ENCODE measurements at places on chromosomes 4 and X.

DNA sequence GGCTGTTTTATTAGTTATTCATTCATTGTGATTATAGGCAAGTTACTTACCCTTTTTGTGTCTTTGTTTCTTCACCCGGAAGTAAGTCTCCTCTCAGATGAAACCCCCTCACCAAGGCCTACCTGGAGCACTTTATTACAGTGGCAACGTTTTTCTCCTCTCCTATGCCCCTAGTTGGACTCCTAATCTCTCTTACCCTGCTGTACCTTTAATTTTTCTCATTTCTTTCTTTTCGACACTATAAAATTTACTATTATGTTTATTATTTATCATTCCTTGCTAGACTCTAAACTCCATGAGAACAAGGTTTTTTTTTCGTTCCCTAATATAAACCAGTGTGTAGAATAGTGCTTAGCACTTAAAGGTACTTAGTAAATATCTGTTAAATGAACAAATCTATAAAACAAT is 17.5 kb downstream of the STAP1 start:
- DNase-seq = no peak

DNA sequence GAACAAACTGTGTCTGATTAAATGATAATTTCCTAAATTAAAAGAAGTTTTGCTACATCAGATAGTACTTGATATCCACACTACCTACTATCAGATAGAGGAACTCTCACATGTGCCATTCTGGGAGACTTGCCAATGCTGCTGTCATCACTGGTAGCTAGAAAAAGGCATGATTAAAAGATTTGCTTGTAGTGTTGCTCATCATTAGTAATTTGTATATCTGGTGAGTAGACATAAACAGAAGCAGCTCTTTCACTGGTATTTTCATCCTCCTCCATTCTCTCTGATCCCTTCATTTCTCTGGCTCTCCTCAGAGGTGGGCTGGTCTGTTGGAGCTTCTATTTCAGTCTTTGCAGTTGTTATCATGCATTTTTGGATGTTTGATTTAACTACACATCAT is 56.0 kb downstream of the SPRY1 start:
- DNase-seq = peak; percentile 49

DNA sequence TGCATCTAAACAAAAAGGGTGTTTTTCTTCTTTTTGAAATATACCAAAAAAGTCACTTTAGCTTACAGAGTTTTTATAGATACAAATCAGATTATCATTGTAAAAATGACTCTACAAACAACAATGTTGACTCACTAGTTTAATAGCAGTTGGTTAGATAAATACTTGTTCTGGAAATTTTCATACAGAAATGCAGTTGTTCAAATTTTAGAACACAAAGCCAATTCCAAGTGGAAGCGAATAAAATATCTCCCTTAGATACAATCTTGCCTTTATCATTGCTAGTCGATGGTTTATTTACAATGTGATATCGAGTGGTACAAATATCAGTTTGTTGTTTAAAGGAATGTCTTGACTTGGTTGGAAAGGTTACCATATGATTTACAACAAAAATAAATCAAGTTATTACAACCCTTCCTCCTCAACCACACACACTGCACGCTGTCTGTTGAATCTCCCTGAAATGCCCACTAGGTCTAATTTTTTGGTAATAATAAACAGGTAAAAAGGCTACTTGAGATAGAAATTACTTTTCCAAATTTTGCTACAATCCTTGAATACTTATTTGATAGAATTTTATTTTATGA is 114.8 kb downstream of the CDS1 start:
- DNase-seq = no peak

- no peak for DNase-seq
Observed at GRCh38 chrX:56783996-56784620, 55.1 kb downstream of the NBDY start.

DNA sequence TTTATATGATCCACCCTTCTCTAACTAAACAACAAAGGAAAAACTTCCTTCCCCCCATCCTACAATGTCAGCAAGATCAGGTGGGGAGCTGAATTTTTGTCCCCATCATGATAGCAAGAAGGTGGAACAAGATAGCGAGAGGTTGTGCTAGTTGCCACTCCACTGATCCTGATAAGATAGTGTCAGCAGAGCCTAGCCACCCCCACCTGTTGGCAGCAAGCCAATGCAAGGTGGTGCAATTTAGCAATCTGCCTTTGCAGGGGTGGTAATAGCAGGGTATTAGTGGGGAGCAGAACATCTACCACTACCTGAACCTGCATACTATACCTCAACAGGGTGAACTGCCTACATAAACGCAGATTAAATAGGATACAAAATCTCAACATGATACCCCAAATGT is 80.2 kb upstream of the MAMLD1 start:
- no peak for DNase-seq

DNA sequence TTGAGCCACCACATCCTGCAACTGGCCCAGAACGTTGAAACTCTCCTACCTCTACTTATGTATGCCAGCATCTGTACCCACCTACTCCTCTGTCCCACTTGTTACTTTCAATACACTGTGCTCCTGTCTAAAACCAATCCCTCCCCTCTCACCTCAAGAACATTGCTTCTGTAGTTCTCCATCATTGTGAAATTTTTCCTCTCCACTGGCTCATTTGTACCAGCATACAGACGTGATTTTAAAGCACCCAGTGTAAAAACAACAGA is 25.5 kb upstream of the USO1 start:
- no peak for DNase-seq

GRCh38 chrX:152884171-152884570 is 13.7 kb upstream of the ZNF185 start:
- DNase-seq = no peak

- no peak for DNase-seq
Observed at GRCh38 chrX:78624426-78624825, 34.7 kb downstream of the RTL3 start.
